ENCODE measurements at places on chromosomes 2 and 18. TPM values are rescaled to one million over a fixed set of nuclear protein-coding genes. Genes with fewer than 3 reads are reported as not detected.

DNA sequence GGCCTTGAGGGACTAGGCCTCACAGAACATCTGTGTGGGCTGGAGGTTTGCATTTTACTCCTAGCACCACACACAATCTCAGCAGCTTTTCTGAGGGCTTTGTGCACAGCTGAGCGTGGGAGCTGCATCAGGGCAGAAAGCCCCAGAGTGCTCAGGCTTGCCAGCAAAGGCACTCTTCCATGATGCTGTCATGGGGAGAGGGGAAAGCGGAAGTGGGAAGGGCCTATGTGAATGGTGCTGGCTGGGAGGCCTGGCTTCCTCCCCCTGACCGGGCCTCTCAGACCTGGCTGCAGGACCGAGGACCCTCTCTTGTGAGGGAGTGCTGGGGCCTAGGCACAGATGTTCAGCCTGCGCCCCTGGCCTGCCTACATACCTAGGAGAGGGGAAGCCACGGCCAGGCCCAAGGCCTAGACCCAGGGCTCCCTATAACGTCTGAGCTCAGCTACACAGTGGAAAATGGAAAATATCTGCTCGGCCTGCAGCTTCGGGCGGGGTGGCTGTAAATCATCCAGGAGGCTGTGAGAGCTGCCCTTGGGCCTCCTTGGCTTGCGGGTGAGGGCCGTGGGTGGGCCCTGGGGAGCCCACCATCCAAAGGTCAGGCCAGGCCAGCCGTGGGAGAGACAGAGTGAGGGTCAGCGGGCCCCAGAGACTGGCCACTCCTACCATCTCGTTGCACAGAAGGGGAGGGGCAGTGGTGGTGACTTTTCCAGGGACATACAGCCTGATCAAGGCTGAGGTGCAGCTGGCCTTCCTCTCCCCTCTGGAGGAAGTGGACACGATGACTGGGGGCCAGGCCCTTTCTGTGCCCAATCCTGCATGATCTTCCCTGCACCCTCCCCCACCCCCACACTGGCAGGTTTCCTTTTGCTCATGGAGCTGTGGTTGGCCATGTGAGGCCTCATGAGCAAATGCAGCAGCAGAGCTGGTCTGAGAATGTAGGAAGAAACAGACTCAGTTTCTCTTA, 22.8 kb downstream of the GLI2 start:
- H3K36me3 ChIP-seq = no peaks in the 10 kb centered on the region
- H3K27ac ChIP-seq = peak overlapping the region; percentile 36
- DNase-seq = no peak
- no peaks in the 10 kb centered on the region for H3K4me1 ChIP-seq
- H3K4me3 ChIP-seq = no peak overlapping the region
- no peaks in the 10 kb centered on the region for H3K27me3 ChIP-seq

DNA sequence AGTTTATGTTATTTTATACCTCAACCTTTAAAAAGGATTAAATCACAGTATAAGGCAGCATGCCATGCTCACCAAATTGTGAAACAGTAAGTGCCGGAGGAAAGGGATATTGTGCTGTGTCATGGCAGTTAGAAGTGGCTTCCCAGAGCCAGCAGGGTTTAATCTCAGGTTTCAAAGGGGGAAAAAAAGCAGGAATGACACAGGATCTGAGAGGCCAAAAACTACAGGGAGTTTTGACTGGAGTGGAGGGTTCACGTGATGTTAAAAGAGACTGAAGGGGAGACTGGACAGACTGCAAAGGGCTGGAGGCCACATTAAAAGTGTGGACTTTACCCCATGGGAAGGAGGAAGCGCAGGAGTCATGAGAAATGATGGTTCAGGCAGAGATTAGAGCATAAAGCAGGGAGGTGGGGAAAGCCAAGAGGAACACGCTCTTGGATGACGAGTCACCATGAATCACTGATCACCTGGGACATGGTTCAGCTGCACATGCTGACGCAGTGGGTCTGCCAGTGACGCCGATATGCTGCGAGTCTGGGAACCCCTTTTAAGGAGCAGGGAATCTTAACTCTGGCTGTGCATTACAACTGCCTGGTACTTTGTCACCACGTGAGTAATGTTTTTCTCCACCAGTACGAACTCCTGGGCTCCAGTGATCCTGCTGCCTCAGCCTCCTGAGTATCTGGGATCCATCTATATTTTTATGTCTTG, 6.1 kb downstream of the CHMP1B start:
- DNase-seq = no peak
- H3K36me3 ChIP-seq = no peaks in the 10 kb centered on the region
- no peaks in the 10 kb centered on the region for H3K4me1 ChIP-seq
- H3K27me3 ChIP-seq = no peaks in the 10 kb centered on the region
- peak overlapping the region; percentile 52 for H3K27ac ChIP-seq

- no peaks in the 10 kb centered on the region for H3K27me3 ChIP-seq
- H3K27ac ChIP-seq = no peak overlapping the region
- no peaks in the 10 kb centered on the region for H3K36me3 ChIP-seq
- no peaks in the 10 kb centered on the region for H3K4me1 ChIP-seq
Measured at GRCh38 chr18:56036741-56037140, 448.7 kb upstream of the TCF4 start.

DNA sequence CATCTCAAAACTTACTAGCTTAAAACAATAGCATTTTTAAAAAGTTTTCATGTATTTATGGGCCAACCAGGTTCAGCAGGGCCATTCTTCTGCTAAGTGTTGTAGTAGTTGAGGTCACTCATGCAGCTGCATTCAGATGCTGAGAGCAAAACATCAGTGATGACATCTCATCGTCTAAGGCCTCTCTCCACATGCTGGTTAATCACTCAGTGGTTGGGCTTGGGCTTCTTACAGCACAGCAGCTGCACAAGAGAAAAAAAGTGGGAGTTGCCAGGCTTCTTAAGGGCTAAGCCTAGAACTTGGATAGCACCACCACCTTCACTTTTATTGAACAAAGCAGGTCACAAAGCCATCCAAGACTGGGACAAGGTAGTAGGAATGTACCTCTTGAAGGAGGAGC, 190.3 kb downstream of the IRS1 start:
- H3K4me3 ChIP-seq = no peak overlapping the region
- H3K27me3 ChIP-seq = no peaks in the 10 kb centered on the region
- no peak for DNase-seq

DNA sequence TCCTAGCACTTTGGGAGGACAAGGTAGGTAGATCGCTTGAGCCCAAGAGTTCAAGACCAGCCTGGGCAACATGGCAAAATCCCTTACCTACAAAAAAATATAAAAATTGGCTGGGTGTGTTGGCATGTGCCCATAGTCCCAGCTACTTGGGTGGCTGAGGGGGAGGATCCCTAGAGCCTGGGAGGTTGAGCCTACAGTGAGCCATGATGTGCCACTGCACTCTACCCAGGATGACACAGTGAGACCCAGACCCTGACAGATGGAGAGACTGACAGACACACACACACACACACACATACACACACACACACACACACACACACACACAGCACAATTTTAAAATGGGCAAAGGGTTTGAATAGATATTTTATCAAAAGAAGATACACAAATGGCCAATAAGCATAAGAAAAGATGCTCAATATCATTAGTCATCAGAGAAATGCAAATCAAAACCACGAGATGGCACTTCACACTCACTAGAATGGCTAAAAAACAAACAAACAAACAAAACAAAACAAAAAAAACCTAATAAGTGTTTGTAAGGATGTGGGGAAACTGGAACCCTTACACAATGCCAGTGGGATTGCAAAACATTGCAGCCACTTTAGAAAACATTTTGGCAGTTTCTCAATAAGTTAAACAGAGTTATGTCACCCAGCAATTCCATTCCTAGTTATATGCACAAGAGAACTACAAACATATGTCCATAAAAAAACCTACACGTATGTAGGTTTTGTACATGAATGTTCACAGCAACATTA, 42.3 kb downstream of the BAZ2B start:
- H3K4me3 ChIP-seq = no peak overlapping the region
- no peaks in the 10 kb centered on the region for H3K27me3 ChIP-seq
- H3K36me3 ChIP-seq = no peaks in the 10 kb centered on the region
- DNase-seq = no peak

GRCh38 chr18:58536202-58536516, 92.7 kb downstream of the ALPK2 start:
- H3K27me3 ChIP-seq = no peaks in the 10 kb centered on the region
- DNase-seq = no peak
- no peak overlapping the region for H3K4me3 ChIP-seq

GRCh38 chr2:211928201-211928600, 610.4 kb downstream of the ERBB4 start:
- H3K27ac ChIP-seq = no peak overlapping the region
- no peak overlapping the region for H3K4me3 ChIP-seq
- H3K4me1 ChIP-seq = no peaks in the 10 kb centered on the region
- H3K36me3 ChIP-seq = no peaks in the 10 kb centered on the region
- no peaks in the 10 kb centered on the region for H3K27me3 ChIP-seq

GRCh38 chr2:236430584-236430983, 139.0 kb upstream of the ACKR3 start:
- H3K27me3 ChIP-seq = no peaks in the 10 kb centered on the region
- no peak for DNase-seq
- H3K4me3 ChIP-seq = no peak overlapping the region
- H3K27ac ChIP-seq = no peak overlapping the region
- no peaks in the 10 kb centered on the region for H3K4me1 ChIP-seq

DNA sequence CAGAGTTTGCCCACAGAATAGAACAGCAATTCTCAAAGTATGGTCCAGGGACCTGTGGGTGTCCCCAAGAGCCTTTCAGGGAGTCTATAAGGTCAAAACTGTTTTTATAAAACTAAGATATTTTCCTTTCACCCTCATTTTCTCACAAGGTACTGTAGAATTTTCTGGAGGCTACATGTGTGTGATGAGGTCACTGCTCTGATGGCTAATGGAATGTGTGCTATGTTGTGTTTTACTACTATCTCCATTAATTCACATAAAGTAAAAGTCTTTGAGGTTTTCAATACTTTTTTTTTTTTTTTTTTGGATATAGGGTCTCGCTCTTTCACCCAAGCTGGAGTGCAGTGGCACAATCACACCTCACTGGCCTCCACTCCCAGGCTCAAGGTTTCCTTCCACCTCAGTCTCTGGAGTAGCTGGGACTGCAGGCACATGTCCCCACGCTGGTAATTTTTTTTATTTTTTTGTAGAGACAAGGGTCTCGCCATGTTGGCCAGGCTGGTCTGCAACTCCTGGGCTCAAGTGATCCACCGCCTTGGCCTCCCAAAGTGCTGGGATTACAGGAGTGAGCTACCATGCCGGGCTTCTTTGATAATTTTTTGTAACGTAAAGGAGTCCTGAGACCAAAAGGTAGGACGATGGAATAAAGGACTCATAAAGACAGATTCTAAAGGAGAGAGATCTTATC, 1.8 kb downstream of the TRABD2A start:
- H3K36me3 ChIP-seq = no peaks in the 10 kb centered on the region
- no peak overlapping the region for H3K4me3 ChIP-seq
- no peak for DNase-seq
- peaks cover 8% of the 10 kb centered on the region for H3K4me1 ChIP-seq
- H3K27me3 ChIP-seq = peaks cover 14% of the 10 kb centered on the region

- no peaks in the 10 kb centered on the region for H3K4me1 ChIP-seq
- no peak overlapping the region for H3K4me3 ChIP-seq
- H3K27ac ChIP-seq = no peak overlapping the region
- H3K27me3 ChIP-seq = peaks cover 2% of the 10 kb centered on the region
Measured at GRCh38 chr2:47655563-47655880, 127.4 kb upstream of the MSH6 start.

GRCh38 chr2:235277485-235277884, 216.4 kb upstream of the AGAP1 start:
- no peak overlapping the region for H3K27ac ChIP-seq
- no peaks in the 10 kb centered on the region for H3K27me3 ChIP-seq
- no peak overlapping the region for H3K4me3 ChIP-seq

The TWIST2 gene
- 23.5 TPM for total RNA-seq

The TMEM200C gene
- total RNA-seq = 0.50 TPM

The NEU2 gene
- not detected for total RNA-seq

The CLEC4F gene
- total RNA-seq = not detected

The MDH1B gene
- total RNA-seq = 0.82 TPM

The CAPN14 gene
- total RNA-seq = 0.80 TPM
